ENCODE measurements at places on chromosomes 7 and 10.

DNA sequence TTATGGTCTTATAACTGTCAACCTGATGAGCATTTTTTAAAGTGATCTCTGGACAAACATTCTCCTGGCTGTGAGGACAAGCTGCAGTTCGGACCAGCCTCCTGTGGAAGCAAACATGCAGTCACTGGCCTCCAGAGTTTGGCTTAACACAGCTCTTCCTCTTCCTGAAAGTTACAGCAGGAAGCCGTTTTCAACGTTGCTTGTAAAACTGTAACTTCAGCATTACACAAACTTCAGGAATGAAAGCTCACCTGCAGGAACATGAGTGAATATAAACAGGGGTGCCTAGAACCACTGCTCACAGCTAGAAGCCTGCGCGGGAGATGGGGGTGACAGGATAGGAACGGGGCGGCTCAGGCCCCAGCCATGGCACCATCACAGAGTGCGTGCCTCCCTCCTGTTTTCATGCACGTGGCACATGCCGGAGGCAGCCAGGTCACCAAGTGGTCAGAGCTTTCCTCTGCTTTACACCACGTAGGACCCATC is 292.9 kb upstream of the PITRM1 start:
- no peak for DNase-seq

- DNase-seq: no peak
These were observed 61.6 kb downstream of the LHPP start for GRCh38 chr10:124522933-124523871.

- DNase-seq: no peak
These were observed 910.3 kb upstream of the MBL2 start for GRCh38 chr10:53682885-53683284.

- DNase-seq: no peak
These were observed 50.6 kb upstream of the DUSP5 start for GRCh38 chr10:110446954-110447608.

DNA sequence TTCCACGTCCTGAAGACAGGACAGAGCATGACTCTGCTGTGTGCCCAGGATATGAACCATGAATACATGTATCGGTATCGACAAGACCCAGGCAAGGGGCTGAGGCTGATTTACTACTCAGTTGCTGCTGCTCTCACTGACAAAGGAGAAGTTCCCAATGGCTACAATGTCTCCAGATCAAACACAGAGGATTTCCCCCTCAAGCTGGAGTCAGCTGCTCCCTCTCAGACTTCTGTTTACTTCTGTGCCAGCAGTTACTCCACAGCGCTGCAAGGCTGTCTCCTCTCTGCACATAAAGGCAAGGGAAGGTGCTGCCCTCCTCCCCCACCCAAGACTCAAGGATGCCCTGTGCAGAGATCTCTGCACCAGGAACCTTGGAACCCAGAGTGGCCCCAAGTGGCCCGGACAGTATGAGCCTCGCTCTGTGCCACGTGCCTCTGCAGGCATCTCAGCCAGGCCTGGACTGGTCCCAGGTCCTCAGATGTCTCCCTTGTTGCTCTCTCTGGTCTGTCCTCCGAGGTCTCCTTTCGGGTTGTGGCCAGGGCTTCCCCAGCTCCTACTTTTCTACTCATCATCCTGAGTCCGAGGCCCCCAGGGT is 230.3 kb upstream of the PRSS58 start:
- DNase-seq: no peak

- DNase-seq: no peak
These were observed 639.4 kb downstream of the CALN1 start for GRCh38 chr7:71772779-71773178.

DNA sequence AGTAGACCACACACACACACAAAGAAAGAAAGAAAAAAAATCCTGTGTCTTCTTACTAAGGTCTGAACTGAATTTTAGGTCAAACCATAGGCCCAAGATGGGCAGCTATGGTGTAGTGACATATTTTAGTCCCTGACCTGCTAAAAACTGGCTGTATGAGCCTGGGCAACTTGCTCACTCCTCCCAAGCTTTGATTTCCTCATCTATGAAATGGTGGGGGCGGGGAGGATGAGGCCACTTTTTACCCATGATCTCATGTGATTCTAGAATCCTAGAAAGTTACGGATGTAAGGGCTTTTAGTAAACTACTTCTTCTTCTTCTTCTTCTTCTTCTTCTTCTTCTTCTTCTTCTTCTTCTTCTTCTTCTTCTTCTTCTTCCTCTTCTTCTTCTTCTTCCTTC is 6.1 kb upstream of the CCL24 start:
- DNase-seq: no peak

- no peak for DNase-seq
These were observed 13.8 kb upstream of the TNRC18 start for GRCh38 chr7:5437348-5437892.

DNA sequence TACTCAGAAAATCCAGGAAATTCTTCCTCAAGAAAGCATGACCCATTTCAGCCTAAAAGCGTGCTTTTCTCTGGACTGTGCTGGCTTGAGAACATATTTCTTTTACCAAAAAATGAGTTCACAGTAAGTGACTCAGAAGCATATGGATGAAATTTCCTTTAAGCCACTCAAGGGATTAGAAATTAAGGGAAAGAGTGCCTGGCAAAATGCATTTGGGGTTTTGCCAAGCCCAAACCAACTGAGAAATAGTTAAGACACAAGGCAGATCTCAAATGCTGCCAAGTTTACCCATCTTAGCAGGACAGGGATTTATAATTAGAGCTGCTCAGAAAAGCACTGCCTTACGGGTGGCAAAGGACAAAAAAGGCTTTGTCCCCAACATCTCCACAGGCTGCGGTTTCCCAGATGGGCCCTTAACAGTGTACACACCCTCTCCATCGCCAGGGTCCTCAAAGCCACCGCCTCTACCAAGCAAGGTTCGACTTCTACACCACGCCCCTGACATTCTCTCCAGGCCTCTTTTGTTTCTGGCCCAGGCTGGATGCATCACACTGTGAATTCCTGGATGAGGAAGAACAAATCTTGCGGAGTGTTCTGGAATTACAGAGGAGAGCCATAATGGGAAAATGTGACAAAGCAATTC is 30.1 kb upstream of the CDHR3 start:
- no peak for DNase-seq

GRCh38 chr10:61052469-61053205 is 108.7 kb upstream of the RHOBTB1 start:
- DNase-seq: no peak

DNA sequence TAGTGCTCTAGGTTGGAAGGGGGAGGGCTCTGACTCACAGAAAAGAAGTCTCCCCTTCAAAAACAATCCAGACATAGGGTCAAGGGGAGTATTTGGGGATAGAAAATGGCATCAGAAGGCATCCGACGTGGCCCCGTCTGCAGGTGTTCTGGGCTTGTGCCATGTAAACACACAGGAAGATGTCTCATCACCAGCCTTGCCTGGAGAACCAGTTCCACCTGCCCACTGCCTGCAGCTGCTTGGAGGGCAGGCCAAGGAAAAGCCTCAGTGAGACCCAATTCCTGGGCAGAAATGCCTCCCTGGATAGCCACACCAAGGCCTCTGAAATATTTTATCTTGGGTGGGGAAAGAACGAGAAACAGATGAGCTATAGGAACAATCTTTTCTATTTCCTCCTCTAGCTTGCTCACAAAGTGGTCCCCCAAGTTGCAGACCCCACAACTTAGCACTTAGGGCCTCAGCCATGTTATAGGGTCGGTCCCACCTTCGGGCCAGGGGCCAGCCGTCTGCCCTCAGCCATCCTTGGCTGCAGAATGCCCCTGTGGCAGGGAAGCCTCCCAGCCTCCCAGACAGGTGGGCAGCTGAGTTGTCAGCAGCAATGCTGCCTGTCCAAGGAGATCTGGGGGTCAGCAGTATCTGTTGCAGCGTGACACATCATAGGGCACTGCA is 54.3 kb upstream of the ECHDC3 start:
- no peak for DNase-seq

GRCh38 chr10:2214805-2215204 is 477.5 kb upstream of the ADARB2 start:
- no peak for DNase-seq

GRCh38 chr7:100506356-100506923 is 22.7 kb downstream of the NYAP1 start:
- no peak for DNase-seq

GRCh38 chr7:30082686-30083085 is 52.1 kb upstream of the MTURN start:
- DNase-seq: no peak

- DNase-seq: no peak
These were observed 31.3 kb upstream of the FOXL3 start for GRCh38 chr7:258476-259190.

Data from retina (tissue), 1 donor.